ENCODE measurements at places on chromosomes 1 and 21.

DNA sequence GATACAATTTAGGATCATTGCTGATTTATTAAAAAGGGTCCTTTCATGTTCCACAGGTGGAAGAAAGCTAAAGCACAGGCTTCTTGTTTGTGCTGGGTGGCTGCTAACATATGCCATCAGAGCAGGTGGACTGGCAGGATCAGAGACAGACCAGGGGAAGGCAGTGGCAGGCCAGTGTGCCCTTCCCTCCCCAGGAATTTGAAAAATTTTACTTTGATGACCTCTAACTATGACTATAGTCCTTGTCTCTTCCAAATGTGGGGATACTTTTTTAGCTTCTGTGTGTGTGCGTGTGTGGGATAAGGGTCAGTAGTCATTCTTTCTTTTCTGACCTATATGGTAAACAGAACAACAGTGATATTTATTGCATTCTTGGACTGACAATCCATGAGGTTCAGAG is 49.9 kb downstream of the LHX9 start:
- DNase-seq, result no peak

- DNase-seq, result no peak
Measured at GRCh38 chr1:16380868-16381267, 13.8 kb downstream of the SZRD1 start.

DNA sequence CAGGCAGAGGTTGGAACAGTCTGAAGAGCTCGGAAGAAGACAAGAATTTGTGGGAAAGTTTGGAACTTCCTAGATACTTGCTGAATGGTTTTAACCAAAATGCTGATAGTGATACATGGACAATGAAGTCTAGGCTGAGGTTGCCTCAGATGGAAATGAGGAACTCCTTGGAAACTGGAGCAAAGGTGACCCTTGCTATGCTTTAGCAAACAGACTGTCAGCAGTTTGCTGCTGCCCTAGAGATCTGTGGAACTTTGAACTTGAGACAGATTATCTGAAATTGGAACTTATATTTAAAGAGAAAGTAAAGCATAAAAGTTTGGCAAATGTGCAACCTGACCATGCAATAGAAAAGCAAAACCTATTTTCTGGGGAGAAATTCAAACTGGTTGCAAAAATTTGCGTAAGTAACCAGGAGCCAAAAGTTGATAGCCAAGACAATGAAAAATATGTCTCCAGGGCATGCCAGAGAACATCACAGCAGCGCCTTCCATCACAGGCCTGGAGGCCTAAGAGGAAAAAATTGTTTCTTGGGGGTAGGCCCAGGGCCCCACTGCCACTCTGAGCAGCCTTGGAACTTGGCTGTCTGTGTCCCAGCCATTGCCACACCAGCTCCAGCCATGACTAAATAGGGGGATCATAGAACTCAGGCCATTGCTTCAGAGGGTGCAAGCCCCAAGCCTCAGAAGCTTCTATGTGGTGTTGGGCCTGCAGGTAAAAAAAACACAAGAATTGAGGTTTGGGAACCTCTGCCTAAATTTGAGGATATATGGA is 675.3 kb downstream of the LTN1 start:
- DNase-seq, result no peak

DNA sequence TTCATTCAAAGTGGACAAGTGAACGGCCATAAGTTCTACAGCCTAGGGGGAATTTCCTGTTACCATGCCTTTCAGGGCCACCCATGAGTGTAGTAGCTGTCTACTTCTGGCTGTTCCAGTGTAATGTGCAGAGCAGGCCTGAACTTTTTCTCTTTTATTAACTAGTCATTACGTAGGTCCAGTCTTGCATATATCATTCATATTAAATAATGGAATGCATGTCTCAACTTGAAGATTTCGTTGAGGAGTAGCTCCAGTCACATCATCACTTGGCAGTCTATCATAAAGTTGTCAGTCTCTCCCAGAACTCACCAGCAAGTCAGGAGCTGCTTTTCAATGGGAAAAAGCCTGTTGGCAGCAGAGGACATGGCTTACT is 12.0 kb upstream of the GIPC2 start:
- no peak for DNase-seq

- DNase-seq, result no peak
Measured at GRCh38 chr1:168408884-168409283, 128.2 kb downstream of the TBX19 start.

GRCh38 chr1:202170726-202171125 is 10.3 kb upstream of the PTPN7 start:
- no peak for DNase-seq

GRCh38 chr1:109371341-109371739 is 26.4 kb downstream of the SORT1 start:
- DNase-seq, result no peak

- no peak for DNase-seq
Measured at GRCh38 chr1:74549932-74550331, 37.5 kb upstream of the LRRC53 start.

All from SK-N-SH (cell line).